Central memory CD8-positive, alpha-beta T cell (primary cell): ENCODE measurements at places on chromosomes 5 and 9.

DNA sequence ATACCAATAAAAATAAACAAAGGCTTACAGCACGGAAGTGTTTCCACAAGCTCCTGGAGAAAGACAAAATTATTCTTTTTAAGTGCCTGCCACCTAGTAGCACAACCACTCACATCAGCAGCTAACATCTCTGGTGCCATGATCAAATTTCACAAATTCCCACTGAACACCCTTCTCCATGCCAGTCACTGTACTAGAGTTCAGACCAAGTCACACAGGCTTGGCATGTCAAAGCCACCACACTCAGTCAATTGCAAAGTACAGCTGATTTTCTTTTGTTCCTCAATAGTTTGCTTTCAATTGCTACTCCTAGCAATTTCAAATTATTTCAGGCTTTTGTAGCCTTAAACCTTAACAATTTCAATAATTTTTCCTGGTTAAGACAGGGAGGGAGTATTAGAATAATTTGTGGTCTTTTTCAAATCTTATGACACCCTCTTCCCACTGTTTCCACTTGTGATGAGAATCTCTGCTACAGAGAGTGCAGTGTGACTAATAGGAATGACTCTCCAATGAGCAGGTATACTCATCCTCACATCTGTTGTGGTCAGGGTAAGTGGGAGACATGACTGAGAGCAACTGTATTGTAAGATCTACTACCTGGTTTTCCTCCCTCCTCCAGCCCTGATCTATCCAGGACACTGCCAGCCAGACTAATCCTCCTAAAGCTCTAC is 46.2 kb downstream of the RNF145 start:
- no peak for DNase-seq

DNA sequence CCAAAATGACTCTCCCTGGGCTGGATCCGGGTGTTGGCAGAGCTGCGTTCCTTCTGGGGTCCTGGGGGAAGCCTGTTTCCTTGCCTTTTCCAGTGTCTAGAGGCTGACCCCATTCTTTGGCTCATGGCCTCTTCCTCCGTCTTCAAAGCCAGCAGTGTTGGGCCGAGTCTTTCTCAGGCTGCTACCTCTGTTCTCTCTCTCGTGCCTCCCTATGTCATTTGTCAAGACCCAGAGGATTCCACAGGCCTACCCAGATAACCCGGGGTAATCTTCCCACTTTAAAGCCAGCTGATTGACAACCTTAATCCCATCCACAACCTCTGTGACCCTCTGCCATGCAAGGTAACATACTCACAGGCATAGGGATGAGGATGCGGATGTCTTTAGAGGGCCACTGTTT is 55.0 kb upstream of the KCNMB1 start:
- DNase-seq = no peak

DNA sequence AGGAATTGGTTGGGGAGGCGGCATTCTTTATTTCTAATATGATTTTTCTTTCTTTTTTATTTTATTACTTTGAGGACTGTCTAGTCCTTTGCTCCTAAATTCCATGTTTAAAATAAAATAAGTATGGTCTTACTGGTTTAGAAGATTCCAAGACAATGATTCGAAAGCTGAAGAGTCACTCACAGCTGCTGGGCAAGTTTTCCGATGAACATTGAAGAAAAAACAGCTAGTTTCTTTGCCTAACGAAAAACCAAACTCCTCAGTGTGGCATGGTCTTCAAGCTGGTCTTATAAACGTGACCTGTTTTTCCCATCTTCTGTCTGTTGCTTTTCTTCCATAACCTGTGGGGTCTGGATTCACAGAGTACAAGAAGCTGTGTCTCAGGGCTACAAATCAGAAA is 25.1 kb downstream of the ZNF474 start:
- DNase-seq = no peak

GRCh38 chr9:14748373-14748772 is 25.8 kb upstream of the CER1 start:
- DNase-seq = no peak

- DNase-seq = no peak
Observed at GRCh38 chr9:136010615-136011361, 49.6 kb upstream of the UBAC1 start.

GRCh38 chr5:13339093-13339492 is 605.4 kb downstream of the DNAH5 start:
- DNase-seq = no peak

DNA sequence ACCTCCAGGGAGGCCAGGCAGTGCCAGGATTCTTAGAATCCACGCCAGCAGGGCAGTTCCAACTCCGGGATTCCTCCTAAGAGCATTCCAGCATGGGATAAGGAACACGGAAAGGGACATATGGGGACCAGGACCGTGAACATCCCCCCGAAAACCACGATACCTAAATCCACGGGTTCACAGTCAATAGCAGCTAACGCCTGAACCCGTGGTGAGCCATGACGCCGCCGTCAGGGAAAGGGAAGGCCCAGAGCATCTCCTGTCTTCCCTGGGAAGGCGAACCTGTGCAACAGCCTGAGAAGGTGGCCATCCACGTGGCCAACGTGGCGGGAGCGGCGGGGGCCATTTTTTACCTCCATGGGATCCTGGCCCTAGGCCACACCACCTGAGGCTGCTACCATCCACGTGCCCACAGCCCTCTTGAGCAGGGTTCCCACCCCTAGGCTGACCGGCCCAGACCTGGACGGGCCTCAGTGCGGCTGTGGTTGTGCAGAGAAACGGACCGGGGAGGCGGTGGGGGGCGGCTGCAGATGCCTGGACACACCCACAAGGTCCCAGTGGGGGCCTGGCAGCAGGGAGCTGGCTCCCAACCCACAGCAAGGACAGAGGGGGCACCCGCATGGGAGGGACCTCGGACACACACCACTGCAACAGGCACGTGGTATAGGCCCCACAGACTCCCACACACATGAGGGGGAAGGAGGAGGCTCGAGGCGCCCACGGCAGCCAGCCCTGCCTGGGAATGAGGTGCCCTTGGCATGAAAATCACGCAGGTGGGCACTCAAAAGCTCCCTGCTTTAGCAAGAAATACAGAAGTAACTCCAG is 42.8 kb downstream of the SLC12A7 start:
- no peak for DNase-seq

DNA sequence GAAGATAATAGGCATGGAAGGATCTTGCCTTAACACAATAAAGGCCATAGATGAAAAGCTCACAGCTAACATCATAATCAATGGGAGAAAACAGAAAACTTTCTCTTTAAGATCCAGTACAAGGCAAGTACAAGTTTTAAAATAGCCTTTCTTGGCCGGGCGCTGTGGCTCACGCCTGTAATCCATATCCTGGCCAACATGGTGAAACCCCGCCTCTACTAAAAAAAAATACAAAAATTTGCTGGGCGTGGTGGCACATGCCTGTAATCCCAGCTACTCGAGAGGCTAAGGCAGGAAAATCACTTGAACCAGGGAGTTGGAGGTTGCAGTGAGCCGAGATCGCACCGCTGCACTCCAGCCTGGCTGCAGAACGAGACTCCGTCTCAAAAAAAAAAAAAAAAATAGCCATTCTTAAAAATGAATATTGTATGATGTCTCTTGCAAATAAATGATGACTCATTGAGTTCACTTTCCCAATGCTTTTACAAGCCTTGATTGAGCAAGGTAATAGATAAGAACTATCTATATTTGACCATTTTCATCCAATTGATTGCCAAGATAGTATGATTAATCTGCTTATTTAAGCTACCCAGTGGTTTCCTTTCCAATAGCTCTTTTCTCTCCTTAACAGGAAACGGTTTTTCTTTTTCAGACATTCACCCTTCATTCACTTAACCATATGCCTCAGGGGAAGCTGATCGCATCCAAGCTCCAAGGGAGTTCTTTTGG is 15.8 kb downstream of the CCDC152 start:
- no peak for DNase-seq

DNA sequence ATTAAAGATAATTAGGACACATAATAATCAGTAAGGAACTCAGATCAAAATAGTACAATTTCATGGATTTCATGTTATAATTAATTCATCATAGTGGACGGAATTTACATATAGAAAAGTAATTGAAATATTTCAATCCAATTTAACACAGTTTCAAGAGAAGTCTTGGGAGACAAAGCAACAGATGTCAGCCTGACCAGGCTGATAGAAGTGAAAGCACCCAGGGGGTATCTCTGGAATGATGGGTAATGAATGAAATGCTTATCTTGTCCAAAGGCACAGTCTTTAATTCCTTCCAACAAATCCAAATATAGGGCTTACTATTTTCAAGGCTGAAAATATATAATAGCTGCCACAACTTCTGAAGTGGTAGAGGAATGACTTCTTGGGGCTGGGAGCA is 629.3 kb upstream of the RGMB start:
- DNase-seq = no peak
